ENCODE measurements at places on chromosomes 5 and 9.

DNA sequence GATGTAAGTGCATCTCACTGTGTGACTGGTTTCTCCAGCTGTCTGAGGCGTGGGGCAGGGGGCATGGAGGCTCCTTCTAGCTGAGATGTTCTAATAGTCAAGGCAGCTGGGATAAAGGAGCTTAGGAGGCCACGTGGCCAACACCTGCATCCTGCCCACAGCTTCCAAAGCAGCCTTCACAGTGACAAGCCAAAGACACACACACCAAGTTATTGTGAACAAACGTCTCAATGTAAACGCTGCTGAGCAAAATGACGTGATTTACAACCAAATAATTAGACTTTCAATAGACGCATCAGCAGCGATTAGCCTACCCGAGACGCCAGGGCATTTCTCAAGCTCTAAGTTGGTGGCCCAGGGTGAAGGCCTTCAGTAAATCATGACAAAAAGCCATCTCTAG, 23.2 kb upstream of the SLC25A51 start:
- no peak for DNase-seq

- no peak for DNase-seq
Observed at GRCh38 chr5:144487761-144488160, 317.1 kb downstream of the KCTD16 start.

GRCh38 chr9:128253140-128253990, 22.4 kb downstream of the GOLGA2 start:
- no peak for DNase-seq

DNA sequence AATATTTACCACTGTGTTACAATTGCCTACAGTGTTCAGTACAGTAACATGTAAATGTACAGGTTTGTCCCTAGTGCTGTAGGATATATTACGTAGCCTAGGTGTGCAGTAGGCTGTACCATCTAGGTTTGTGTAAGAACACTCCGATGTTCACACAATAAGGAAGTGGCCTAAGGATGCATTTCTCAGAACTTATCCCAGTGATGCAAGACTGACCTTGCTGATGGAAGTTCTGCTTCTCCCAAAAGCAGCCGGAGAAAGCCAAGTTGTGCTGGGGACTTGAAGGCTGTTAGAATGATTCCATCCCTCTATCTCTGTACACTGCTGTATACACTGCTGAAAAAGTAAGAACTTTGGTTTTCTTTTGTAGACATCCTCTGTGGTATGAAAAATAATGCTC, 21.6 kb downstream of the NEUROG1 start:
- DNase-seq = no peak

- DNase-seq = no peak
Observed at GRCh38 chr5:83871533-83872395, 151.1 kb upstream of the HAPLN1 start.

GRCh38 chr5:178817506-178817905, 42.2 kb upstream of the ZNF354B start:
- no peak for DNase-seq

GRCh38 chr5:123664961-123665360, 153.0 kb downstream of the CSNK1G3 start:
- no peak for DNase-seq

GRCh38 chr5:133696782-133697507, 84.6 kb upstream of the FSTL4 start:
- no peak for DNase-seq

DNA sequence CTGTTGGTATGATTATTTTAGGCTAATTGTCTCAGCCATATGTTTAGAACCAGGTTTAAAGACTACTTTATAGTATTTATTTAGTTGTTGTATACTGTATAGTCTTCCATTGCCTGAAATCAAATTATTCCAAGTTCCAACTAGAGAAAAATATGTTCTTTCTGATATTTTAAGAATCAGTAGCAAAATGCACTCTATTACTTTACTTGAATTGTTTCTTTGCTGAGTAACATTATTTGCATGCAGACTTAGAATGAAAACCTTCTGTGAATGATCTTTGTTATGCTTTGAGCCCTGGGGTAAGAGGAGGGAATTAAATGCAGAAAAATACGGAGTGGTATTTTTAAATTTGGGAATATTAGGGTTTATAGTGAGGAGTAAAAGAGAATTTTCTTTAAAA, 47.9 kb downstream of the MEGF10 start:
- no peak for DNase-seq

DNA sequence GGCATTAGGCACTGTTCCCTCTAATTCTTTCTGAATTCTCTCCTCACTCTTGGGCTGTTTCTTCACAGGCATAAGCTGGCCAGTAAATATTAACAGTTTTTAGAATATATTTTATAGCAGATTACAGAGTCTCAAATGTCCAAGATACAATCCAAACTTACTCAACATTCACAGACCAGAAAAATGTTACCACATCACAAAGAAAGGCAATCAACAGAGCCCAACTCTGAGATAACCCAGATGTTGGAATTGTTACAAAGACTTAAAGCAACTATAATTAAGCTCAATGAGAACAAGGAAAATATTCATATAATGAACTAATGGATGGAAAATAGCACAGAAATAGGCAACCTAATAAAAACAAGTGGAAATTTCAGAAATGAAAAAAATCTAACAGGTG, 401.1 kb upstream of the RGMB start:
- no peak for DNase-seq

GRCh38 chr5:113552137-113552536, 38.6 kb downstream of the YTHDC2 start:
- DNase-seq = no peak

DNA sequence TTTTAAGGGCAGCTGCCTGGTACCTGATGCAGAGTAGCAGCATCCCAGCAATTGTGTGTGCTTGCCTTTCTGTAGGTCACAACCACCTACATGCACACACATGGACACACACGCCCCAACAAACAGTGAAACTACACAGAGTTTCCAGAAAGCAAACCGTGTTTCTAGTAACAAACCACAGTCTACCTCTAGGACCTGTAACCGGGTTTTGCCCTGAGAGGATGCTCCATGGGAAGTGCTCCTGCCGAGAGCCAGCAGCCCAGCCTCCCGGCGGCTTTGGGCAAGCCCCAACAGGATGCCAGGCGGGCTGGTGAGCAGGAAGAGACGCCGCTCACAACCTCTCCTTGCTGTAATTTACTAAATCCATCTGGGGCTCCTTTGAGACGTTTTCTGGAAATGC, 4.1 kb upstream of the TCF7 start:
- no peak for DNase-seq

DNA sequence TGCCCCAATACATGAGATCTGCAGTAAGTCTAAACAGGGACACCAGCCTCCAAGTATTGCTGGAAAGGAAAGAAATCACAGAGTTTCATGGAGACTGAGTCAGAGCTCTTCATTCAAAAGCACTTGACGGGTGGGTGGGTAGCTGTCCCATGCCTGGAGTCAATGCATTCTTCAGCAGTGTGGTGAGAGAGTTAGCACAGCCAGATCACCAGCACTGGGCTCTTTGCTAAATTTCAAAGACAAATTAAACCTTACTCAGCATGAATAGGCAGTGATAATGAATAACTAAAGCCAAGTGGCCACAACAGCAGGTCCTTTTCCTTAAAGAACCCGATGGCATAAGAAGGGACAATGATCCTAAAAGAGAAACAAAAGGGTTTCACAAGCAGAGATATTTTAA, 192.4 kb downstream of the ACTL7B start:
- DNase-seq = no peak

- no peak for DNase-seq
Observed at GRCh38 chr5:162699361-162699760, 631.8 kb downstream of the GABRG2 start.

DNA sequence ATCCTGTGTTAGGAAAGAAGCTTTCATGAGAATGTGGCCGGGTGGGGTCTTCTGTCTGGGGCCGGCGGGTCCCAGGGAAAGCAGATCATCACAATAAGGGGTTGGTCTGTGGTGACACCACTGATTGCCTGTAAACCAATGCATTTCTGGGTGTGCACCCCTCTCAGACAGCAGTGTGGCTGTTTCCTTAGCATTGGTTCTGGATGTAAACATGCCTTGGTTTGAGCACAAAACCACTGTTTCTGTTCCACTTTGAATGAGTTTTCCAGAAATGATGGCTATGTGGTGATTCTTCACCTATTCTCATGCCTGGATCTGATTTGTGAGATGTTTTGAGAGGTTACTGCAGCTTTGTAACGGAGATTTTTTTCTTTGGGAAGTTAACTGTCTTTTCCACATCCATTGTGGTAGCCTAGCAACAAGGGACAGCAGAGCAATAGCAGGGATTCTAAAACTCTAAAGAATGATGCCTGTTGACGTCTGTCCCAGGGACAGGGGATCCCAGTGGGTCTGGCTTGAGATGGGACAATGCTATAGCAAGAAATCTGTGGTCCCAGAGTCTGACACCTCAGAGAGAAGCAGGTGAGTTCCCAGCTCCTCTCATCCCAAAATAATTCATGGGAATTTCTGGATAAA, at the start of gene CCDC192:
Gene CCDC192, plus strand, starts transcription at position 466 of the 636 bp plus-strand sequence. Its CDS starts 55 bp downstream, at position 521.
- no peak for DNase-seq

- DNase-seq = no peak
Observed at GRCh38 chr9:131809941-131810344, 70.1 kb upstream of the RAPGEF1 start.

GRCh38 chr5:61176631-61177030, 14.4 kb upstream of the SMIM15 start:
- DNase-seq = no peak

DNA sequence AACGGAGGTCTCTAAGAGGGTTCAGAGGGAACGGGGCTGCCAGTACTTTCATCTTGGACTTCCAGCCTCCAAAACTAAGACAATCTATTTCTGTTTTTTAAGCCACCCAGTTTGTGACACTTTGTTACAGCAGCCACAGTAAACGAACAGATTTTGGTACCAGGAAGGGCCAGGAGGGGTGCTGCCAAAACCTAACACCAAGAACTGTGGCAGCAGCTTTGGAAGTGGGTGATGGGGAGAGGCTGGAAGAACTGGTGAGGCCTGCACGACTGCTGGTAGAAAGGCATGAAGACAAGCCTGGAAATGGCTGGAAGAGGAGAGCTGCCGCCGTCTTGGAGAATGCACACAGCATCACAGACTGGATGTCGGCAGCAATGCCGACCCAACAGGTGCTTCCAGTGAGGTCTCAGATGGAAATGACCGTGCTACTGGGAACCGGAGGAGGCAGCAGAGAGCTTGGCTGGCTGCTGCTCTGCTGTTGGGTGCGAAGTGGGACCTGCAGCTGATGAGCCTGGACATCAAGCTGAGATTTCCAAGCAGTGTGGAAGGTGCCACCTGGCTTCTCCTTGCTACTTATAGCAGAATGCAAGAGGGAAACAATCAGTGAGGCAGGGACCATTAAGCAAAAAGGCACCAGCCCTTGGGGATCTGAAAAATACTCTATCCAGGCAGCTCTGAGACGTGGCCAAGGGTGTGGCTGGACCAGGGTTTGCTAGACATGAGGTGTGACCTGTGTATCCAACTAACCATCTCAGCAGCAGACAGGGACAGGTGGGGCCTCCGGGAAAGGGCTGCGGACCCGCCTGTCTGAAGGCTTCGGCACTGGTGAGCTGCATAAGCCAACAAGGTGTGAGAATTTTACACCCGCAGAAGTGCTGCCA, 4.7 kb upstream of the TMEM210 start:
- no peak for DNase-seq

DNA sequence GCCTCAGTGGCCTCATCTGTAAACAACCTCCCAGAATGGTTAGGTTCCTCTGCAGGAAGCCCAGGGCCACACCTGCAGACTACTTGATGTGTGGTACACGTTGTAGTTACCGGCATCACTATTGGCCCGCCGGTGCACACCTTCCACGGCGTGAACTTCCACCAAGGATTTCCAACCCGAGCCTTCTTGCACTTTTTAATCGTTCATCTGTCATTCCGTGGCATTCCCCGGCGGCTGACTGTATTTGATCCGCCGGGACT, 5.3 kb upstream of the TRIM41 start:
- no peak for DNase-seq

- DNase-seq = no peak
Observed at GRCh38 chr5:20230010-20230409, 242.0 kb upstream of the CDH18 start.

DNA sequence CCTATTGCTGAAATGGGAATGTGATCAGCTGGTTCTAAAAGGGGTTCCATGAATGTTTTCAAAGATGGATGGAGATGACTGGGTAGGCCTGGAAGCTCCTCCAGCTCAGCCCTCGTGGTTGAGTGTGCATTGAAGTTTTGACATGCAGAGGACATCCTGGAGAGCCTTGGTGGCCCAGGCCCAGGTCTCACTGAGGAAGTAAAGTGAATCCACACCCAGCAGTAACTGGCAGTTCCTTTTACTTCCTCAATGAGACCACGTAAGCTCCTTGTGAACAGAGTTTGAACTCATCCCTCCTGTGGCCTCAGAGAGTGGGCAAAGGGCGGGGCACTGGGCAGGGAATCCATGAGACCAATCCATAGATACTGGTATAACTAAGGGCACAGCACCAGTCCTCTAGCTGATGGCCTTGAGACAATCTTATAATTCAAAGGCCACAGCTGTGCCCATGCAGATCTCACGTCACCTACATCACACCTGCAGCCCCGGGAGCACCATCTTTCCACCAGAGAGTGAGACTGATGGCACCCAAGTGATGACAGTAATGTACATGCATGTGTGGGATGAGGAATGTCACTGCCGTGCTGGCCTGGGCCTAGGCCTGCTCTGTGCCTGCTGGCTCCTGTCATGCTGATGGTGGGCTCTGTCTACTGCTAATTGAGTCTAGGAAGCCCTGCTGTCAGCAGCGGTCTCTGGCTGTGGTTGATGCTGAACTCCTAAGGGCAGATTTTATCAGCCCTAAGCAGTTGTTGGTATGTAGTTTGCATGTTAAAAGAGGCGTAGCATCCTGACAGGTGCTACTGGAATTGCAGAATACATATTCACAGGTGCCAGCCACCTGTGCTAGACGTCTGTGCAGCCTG, 257.8 kb downstream of the FSTL4 start:
- DNase-seq = no peak

- no peak for DNase-seq
Observed at GRCh38 chr9:95023217-95024003, 294.1 kb downstream of the FANCC start.

- DNase-seq = peak; percentile 79
Observed at GRCh38 chr5:159010661-159011442, 88.9 kb downstream of the EBF1 start.

DNA sequence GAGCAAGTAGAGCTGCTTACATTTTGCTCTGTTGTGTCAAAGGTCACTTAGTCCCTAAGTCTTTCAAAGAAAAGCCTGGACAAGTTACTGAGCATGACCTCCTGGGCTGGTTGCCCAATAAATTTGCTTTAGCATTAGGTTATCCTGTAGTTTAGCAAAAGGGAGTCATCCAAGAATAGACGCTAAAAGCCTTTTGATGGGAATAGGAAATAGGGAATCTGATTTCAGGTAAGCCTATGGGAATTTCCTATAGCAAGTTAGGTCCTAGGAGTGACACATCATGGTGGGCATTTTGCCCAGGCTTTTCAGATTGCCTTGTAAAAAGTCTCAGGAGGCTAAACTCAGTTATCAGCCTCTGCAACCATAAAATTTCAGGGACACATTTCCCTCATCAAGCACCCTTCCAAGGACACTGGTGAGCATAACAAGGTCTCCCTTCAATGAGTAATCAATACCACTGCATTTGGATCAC, 67.6 kb upstream of the RANBP3L start:
- DNase-seq = no peak
